ENCODE measurements at places on chromosomes 3 and 15.

- peaks cover 33% of the 10 kb centered on the region for H3K27me3 ChIP-seq
- DNase-seq: no peak
- no peak overlapping the region for H3K27ac ChIP-seq
- H3K4me1 ChIP-seq: no peaks in the 10 kb centered on the region
Measured at GRCh38 chr15:45083223-45083622, 30.7 kb downstream of the DUOX2 start.

DNA sequence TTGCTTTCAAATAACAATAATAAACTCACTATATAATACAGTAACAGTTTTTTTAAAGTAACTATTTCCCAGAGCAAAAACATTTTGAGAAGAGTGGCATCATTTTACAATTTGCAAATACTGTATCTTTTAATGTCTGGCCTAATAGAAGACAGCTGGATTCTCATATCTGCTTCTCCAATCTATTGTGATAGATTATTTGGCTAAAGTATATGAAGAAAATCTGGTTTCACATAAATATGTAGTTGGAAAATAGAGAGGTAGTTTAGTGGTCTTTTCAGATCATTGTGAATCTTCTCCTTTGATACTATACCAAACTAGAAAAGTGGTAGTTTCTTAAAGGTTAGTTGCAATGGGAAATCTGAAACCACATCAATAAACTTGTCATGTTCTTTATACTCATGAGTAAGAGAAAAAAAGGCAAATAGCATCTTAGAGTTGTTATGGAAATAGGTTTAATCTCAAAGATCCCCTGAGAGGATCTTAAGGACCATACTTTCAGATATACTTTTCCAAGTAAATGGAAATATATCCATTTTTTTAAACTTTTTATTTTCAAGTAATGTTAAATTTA is 124.8 kb upstream of the NR2E3 start:
- H3K36me3 ChIP-seq: no peaks in the 10 kb centered on the region
- H3K27ac ChIP-seq: no peak overlapping the region
- DNase-seq: no peak
- H3K4me3 ChIP-seq: no peak overlapping the region

GRCh38 chr15:85592148-85592547 is 202.6 kb downstream of the KLHL25 start:
- DNase-seq: no peak
- H3K27ac ChIP-seq: no peak overlapping the region

DNA sequence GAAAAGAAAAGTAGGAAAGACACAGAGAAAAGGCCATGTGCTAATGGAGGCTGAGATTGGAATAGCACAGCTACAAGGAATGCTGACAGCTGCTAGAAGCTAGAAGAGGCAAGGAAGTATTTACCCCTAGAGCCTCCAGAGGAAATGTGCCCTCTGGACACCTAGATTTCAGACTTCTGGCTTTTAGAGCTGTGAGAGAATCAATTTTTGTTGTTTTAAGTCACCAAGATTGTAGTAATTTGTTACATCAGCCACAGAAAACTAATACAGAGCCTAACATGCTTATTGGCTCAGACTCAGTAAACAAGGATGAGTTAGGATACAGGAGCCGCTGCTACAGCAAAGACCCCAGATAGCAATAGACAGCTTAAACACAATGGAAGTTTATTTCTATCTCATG is 33.1 kb upstream of the GLCE start:
- H3K36me3 ChIP-seq: no peaks in the 10 kb centered on the region
- no peaks in the 10 kb centered on the region for H3K27me3 ChIP-seq
- H3K27ac ChIP-seq: peak overlapping the region; percentile 82
- H3K4me1 ChIP-seq: no peaks in the 10 kb centered on the region

DNA sequence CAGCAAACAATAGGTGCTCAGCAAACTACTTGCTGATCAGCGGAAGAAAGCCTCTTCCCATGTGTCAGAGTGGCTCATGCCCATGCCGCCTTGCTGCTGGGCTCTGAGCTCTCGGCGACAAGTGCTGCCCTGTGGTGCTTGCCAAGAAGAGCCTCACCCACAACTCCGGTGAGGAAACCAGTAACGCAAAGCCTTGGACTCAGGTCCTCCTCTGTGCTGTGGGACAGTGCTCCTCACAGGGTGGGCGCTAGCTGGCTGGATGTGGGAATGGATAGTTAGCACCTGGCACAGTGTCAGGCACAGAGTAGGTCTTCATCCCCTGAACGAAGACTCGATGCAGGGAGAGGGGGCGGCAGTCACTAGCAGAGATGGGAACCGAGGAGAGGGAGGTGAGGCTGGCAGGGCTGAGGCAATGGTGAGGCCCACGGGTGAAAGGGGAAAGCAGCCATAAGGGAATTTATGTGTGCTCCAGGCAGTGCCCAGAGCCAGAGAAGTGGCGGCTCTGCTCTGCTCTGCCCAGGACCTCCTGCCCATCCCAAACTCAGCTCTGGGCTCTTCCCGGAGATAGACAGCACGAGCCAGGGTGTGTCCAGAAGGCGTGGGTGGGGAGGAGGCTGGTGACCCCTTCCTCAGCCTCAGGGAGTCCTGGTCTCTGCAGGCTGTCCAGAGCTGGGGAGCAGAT is 55.7 kb downstream of the IQSEC1 start:
- H3K27me3 ChIP-seq: no peaks in the 10 kb centered on the region
- H3K4me1 ChIP-seq: peaks cover 41% of the 10 kb centered on the region
- peaks cover 16% of the 10 kb centered on the region for H3K36me3 ChIP-seq
- peak overlapping the region; percentile 81 for H3K4me3 ChIP-seq
- peak overlapping the region; percentile 96 for H3K27ac ChIP-seq

DNA sequence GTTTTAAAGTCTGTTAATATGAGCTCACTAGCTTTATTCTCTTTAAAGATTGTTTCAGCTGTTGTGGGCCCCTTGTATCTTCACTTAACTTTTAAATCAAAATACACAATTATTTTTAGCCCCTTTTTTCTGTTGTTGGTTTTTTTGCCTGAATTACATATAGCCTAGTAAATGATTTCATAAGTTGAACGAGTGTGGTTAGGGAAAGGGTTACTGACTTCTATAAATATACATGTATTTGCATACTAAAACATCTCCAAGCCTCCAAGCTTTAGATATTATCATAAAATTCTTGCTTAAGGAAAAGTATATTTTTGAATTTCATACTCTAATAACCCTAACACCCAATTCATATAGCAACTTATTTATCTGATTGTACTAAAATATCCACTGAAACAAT is 73.2 kb upstream of the ARL6 start:
- no peak for DNase-seq
- no peak overlapping the region for H3K27ac ChIP-seq
- H3K4me1 ChIP-seq: no peaks in the 10 kb centered on the region
- H3K27me3 ChIP-seq: no peaks in the 10 kb centered on the region
- no peaks in the 10 kb centered on the region for H3K36me3 ChIP-seq

- DNase-seq: no peak
- peaks cover 74% of the 10 kb centered on the region for H3K4me1 ChIP-seq
- no peak overlapping the region for H3K4me3 ChIP-seq
- H3K27me3 ChIP-seq: no peaks in the 10 kb centered on the region
- peaks cover 5% of the 10 kb centered on the region for H3K36me3 ChIP-seq
Measured at GRCh38 chr3:11616551-11616950, 27.2 kb downstream of the VGLL4 start.

GRCh38 chr3:172111163-172111562 is 71.8 kb downstream of the FNDC3B start:
- H3K27me3 ChIP-seq: no peaks in the 10 kb centered on the region
- H3K4me3 ChIP-seq: no peak overlapping the region
- no peak overlapping the region for H3K27ac ChIP-seq
- peaks cover 16% of the 10 kb centered on the region for H3K36me3 ChIP-seq

DNA sequence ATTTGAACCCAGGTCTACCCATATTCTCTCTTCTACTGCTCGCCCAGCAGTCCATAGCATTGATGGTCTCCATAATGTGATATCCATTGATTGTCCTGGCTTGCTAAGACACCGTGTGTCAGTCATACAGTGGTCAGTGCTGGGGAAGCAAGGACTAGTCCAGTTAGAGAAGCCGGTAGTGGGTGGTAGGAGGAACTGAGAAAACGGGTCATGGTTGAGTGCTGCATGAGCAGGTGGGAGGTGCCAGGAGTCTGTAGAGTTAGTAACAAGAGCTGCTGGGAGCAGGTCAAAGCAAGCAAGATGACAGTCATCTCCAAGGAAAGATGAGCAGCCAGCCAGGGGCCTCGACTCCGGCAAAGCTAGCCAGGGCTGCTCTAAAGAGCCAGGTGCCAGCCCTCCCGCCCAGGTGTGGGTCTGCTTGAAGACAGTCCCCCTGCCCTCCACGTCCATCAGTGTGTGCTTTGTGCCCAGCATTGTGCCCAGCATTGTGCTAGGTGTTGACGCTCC is 29.5 kb upstream of the USP3 start:
- no peaks in the 10 kb centered on the region for H3K27me3 ChIP-seq
- DNase-seq: no peak
- H3K4me1 ChIP-seq: peaks cover 19% of the 10 kb centered on the region
- H3K4me3 ChIP-seq: no peak overlapping the region

GRCh38 chr3:142065344-142065743 is 84.0 kb downstream of the TFDP2 start:
- DNase-seq: no peak
- no peaks in the 10 kb centered on the region for H3K36me3 ChIP-seq
- no peaks in the 10 kb centered on the region for H3K4me1 ChIP-seq
- no peak overlapping the region for H3K27ac ChIP-seq

- no peak overlapping the region for H3K4me3 ChIP-seq
- H3K27me3 ChIP-seq: no peaks in the 10 kb centered on the region
- DNase-seq: no peak
Measured at GRCh38 chr3:118478706-118479276, 555.9 kb downstream of the IGSF11 start.
